ENCODE measurements at places on chromosomes 12 and 14.

GRCh38 chr12:122963941-122964265 lies 2.4 kb downstream of the ABCB9 start:
- no peak for DNase-seq

GRCh38 chr12:104462931-104463339 lies 6.2 kb downstream of the CHST11 start:
- no peak for DNase-seq

GRCh38 chr12:124612410-124612680 lies 44.9 kb upstream of the NCOR2 start:
- no peak for DNase-seq

DNA sequence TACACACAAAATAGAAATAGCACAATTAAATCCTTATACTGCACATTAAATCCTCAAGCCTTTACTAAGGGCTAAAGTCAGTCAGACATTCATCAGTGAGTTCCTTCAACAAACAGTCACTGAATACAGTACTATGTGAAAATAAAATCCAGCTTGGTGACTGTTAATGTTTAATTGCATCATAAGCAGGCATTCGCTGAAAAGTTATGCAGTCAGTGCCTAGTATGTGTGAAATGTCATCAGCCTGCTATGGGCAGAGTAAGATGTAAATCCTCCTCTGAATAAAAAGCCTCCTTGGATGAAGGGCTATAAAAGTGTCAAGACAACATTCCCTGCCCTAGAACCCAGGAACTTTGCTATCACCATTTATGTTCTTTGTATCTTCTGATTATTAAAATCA lies 116.4 kb downstream of the PRICKLE1 start:
- no peak for DNase-seq

DNA sequence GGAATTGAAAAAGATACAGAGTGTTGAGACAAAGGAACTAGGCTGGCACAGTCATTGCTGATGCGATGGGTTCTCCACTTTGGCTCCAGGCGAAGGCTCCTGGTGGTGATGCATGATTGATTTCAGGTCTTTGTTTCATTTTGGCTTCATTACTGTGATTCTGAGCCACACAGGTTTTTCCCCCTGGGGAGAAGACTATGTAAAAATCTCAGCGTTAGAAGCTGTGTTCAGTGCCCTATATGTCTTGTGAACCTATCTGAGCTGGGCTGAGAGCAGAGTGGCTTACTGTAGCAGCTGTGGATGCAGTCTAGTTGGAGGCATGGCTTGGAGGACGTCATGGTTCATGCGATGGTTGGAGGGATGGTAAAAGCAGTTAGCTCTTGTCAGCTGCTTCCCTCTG lies 54.0 kb downstream of the GPATCH2L start:
- DNase-seq = no peak

GRCh38 chr12:67519484-67520433 lies 128.8 kb upstream of the DYRK2 start:
- no peak for DNase-seq

DNA sequence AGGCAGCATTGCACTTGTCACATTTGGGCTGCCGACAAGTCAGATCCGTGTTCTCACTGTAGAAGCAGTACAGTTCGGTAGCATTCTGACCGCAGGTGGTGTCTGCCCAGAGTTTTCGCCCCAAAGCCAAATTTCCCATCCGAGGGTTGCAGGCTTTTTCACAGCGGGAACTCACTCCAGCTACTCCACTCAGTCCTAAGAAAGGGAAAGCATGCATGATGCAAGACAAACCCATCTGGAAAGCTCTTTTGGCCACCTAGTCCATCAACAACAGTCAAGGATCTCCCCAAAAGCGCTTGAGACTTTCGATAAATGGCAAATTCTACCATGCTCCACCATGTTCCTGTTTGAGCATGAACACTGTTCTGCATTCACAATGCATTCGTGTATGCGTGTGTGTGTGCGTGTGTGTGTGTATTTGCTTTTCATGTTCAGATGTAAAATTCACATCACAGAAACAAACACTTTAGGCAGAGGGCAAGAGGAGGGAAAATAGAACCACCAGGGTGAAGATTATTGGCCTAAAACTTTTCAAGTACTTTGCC lies 3.2 kb downstream of the NTN4 start:
- DNase-seq = no peak

GRCh38 chr12:74781991-74782485 lies 244.4 kb downstream of the ATXN7L3B start:
- DNase-seq = no peak

GRCh38 chr14:106605548-106606448 lies 1079.4 kb downstream of the TMEM121 start:
- DNase-seq = peak; percentile 58

- no peak for DNase-seq
Measured at GRCh38 chr12:80299976-80300375, 144.1 kb upstream of the PTPRQ start.

GRCh38 chr14:68553311-68553710 lies 239.6 kb downstream of the ZFP36L1 start:
- no peak for DNase-seq

DNA sequence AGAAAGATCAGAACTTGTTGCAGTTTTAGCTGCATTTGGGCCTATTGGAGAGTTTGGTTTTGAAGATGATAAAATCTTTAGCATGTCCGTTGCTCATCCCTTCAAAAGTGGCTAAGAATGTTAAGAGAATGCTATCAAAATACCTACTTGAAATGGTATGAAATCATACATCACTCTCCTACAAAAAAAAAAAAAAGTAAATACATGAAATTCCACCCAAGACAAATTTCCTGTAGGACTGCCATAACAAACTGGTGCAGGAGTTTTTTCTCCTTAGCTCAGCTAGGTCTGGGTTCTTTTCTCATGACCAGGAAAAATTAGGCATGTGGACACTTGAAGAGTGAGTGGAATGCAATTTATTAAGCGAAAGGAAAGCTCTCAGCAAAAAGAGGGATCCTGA lies 15.9 kb upstream of the FAR2 start:
- no peak for DNase-seq

GRCh38 chr14:96264200-96264553 lies 8.2 kb downstream of the BDKRB1 start:
- DNase-seq = no peak

GRCh38 chr12:47067771-47068431 lies 11.5 kb upstream of the PCED1B start:
- no peak for DNase-seq

DNA sequence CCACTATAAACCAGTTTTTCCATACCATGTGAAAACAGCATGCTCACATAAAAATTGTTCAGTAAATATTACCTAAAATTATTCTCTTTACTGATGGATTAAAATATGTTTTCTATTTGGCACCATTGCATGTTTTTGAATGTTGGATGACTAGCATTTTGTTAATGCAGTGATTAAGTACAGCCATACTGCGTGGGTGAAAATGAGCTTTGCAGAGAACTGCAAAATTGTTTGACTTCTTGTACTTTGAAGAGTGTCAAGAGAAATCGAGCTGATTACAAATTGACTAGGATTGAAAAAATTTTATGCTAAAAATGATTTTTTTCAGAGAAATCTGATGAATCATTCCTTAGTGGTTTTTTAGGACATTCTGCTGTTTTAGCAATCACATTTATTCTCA lies 452.9 kb downstream of the RPL10L start:
- DNase-seq = no peak

DNA sequence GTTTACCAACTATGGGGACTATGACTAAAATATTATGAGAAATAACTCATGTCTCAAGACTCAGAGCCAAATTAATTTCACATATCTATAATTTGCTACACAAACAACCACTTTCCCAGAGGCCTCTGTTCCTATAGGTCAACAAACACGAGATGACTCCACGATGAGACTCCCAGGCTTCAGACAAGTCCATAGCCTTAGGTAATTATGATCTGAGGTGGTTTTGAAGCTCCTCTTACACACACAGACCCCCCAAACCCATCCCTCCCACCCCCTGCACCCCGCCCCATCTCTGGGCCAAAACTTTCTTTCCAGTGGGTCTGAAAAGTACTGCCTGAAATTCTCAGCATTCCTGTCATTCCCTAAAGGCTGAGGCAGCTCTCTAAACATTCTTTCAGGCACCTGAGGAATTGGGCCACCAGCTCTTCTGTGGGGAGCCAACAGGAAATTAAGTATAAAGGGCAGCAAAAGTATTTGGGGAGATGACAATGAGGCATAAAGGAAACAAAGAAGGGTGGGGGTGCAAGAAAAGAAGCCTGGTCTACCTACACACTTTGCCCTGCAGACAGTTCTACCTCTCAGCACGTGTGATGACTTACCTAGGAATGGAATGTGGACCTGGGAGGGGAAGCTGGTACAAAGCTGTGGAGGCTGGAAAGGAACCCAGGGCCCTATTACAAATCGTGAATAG lies 143.6 kb downstream of the PAWR start:
- DNase-seq = peak; percentile 92

- peak; percentile 92 for DNase-seq
Measured at GRCh38 chr14:102819176-102819628, 42.0 kb downstream of the TRAF3 start.

GRCh38 chr12:41514907-41515306 lies 326.8 kb downstream of the PDZRN4 start:
- DNase-seq = no peak

GRCh38 chr14:58873228-58873953 lies 235.6 kb downstream of the DACT1 start:
- no peak for DNase-seq

DNA sequence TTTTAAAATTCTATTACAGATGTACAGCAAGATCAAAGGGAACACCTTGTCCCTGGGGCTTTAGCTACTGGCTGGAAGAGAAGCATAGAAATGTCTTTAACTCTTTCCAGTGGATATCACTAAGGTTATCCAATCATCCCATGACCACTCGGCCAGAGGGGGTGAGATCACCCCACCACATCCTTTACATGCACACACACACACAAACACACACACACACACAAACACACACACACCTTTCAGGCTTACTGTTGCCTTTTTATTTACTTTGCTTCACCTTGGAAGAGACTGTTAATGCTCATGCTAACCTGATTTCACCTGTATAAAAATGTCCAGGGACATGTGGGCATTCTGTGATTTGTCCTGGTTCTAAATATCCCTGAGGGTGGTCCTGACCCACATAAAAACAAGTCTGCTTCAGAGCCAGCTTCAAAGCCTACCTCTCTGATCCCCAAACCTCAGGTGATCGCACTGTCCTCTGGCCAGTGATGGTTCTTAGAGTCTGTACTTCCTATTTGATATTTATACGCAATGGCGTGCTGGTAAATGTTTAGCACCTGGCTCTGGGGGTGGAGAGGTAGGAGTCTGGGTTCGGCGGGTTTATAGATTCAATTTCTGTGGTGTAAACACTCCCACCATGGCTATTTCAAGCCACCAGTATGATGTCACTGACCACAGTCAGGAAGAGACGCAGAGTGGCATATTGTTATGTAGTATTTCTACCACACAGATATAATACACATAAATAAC lies 166.1 kb upstream of the EEA1 start:
- DNase-seq = peak; percentile 98

All from SW480 (cell line).